Mesendoderm (in vitro differentiated cells): ENCODE measurements at places on chromosomes 1 and 21.

DNA sequence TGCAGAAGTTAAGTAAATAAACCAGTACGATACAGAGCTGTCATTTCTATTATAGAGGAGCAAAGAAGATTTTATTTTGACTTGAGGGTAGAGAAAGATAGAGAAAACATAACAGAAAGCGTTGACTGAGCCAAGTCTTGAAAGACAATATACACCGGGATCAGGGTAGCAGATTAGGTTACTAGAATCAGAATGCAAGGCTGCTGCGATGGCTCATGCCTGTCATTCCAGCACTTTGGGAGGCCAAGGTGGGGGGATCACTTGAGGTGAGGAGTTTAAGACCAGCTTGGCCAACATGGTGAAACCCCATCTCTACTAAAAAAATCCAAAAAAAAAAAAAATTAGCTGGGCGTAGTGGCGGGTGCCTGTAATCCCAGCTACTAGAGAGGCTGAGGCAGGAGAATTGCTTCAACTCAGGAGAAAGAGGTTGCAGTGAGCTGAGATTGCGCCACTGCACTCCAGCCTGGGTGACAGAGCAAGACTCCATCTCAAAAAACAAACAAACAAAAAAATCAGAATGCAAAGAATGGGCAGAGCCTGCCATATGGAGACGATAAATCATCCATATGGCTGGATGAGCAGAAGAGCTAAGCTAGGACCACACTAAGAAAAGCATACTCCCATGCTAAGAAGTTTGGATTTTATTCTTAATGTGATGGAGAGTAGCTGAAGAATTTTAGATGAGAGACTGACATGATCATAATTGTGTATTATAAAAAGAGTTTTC lies 9.9 kb upstream of the ABCD3 start:
- H3K27me3 ChIP-seq = no peaks in the 10 kb centered on the region
- DNase-seq = peak; percentile 26
- no peaks in the 10 kb centered on the region for H3K36me3 ChIP-seq
- H3K4me3 ChIP-seq = no peak overlapping the region
- no peak overlapping the region for H3K27ac ChIP-seq

- no peak overlapping the region for H3K4me3 ChIP-seq
Measured at GRCh38 chr21:38433471-38433870, 64.8 kb downstream of the ERG start.

GRCh38 chr1:81738875-81739274 lies 61.9 kb upstream of the ADGRL2 start:
- no peak overlapping the region for H3K4me3 ChIP-seq
- H3K27ac ChIP-seq = no peak overlapping the region
- DNase-seq = no peak

DNA sequence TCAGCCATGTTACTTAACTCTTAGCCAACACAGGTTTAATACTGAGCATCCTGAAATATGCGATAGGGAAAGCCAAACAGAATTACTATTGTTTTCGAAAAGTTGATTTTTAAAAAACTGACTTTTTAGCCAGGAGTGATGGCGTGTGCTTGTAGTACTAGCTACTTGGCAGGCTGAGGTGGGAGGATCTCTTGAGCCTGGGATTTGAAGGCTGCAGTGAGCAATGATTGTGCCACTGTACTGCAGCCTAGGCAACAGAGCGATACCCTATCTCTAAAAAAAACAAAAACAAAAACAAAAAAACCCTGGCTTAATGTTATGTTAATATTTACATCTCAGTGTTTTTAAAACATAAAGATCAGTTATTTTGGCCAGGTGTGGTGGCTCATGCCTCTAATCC lies 16.7 kb downstream of the NMNAT1 start:
- H3K27me3 ChIP-seq = no peaks in the 10 kb centered on the region
- H3K27ac ChIP-seq = no peak overlapping the region
- peaks cover 3% of the 10 kb centered on the region for H3K4me1 ChIP-seq
- no peaks in the 10 kb centered on the region for H3K36me3 ChIP-seq
- no peak for DNase-seq

GRCh38 chr1:240001177-240001740 lies 90.4 kb upstream of the FMN2 start:
- no peaks in the 10 kb centered on the region for H3K36me3 ChIP-seq
- H3K4me3 ChIP-seq = no peak overlapping the region
- H3K27me3 ChIP-seq = no peaks in the 10 kb centered on the region
- H3K27ac ChIP-seq = no peak overlapping the region
- no peaks in the 10 kb centered on the region for H3K4me1 ChIP-seq

DNA sequence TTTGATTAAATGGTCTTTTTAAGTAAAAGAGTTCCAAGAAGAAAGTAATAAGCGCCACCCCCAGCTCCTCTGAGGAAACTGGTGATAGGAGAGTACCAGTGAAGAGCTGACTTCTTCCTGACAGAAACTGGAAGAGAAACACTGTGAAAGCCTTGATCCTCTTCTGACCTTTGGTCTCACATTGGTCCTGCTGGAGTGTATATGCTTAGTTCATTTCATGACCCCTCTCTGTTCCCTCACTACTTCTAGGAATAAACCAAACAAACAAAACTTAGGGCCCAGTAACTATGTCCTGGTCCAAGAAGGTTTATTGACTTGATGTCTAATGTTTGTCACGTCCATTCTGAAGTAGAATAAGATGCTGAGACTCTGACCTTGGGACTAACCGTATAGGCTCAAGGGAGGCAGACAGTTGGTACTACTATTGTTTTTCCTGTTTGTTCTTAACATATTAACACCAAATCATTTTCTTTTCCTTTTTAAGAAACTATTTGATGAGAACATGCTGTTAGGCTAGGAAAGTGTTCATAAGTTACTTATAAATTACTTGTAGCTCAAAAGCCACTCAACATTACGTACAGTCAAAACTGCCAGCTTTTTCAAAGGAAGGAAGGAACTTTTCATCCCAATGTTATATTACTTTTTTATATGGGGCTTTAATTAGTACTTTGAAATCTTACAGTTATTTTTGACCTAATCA lies 57.9 kb downstream of the MIER1 start:
- peaks cover 3% of the 10 kb centered on the region for H3K36me3 ChIP-seq
- no peaks in the 10 kb centered on the region for H3K4me1 ChIP-seq
- no peak overlapping the region for H3K27ac ChIP-seq
- no peak for DNase-seq

GRCh38 chr1:63746129-63746864 lies 27.5 kb upstream of the ROR1 start:
- H3K27ac ChIP-seq = no peak overlapping the region
- no peak overlapping the region for H3K4me3 ChIP-seq
- peaks cover 6% of the 10 kb centered on the region for H3K4me1 ChIP-seq
- H3K36me3 ChIP-seq = no peaks in the 10 kb centered on the region
- H3K27me3 ChIP-seq = no peaks in the 10 kb centered on the region

GRCh38 chr21:46173573-46173972 lies 10.7 kb downstream of the SPATC1L start:
- H3K4me1 ChIP-seq = no peaks in the 10 kb centered on the region
- no peaks in the 10 kb centered on the region for H3K36me3 ChIP-seq
- no peak overlapping the region for H3K27ac ChIP-seq
- no peak overlapping the region for H3K4me3 ChIP-seq
- no peak for DNase-seq

GRCh38 chr1:231122143-231122542 lies 39.7 kb upstream of the TRIM67 start:
- H3K36me3 ChIP-seq = no peaks in the 10 kb centered on the region
- H3K4me3 ChIP-seq = no peak overlapping the region
- no peak overlapping the region for H3K27ac ChIP-seq
- H3K27me3 ChIP-seq = no peaks in the 10 kb centered on the region

- H3K27me3 ChIP-seq = no peaks in the 10 kb centered on the region
- H3K27ac ChIP-seq = no peak overlapping the region
- H3K36me3 ChIP-seq = peaks cover 8% of the 10 kb centered on the region
- H3K4me3 ChIP-seq = peak overlapping the region; percentile 68
- H3K4me1 ChIP-seq = peaks cover 2% of the 10 kb centered on the region
Measured at GRCh38 chr1:173478094-173478674, 1.0 kb downstream of the PRDX6 start.

DNA sequence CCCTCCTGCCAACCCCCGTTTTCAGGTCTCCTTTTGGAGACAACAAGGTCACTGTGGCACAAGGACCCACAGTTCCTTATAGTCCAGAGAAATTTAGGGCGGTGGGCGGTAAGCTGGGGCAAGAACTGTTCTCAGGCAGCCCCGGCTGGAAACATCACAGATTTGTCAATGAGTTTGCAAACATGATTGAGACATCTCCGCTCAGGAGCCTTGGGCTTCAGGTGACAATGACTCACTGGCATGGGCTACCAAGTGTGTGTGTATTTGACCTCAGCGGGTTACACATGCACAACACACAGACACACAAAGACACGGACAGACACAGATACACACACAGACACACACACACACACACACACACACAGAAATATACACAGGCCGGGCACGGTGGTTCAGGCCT lies 58.2 kb upstream of the ABCG1 start:
- no peak for DNase-seq
- no peak overlapping the region for H3K27ac ChIP-seq
- no peaks in the 10 kb centered on the region for H3K27me3 ChIP-seq
- no peaks in the 10 kb centered on the region for H3K36me3 ChIP-seq
- H3K4me3 ChIP-seq = no peak overlapping the region

DNA sequence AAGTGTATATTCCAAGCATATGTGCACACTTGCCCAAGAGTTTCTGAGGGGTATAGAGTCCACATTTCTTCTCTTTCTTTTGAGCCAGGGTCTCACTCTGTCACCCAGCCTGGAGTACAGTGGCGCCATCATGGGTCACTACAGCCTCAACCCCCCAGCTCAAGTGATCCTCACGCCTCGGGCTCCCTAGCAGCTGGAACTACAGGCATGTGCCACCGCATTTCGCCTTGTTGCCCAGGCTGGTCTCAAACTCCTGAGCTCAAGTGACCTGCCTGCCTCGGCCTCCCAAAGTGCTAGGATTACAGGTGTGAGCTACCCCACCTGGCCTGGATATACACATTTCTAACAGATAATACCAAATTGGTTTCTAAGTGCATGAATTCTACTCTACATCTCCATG lies 17.1 kb upstream of the SRP9 start:
- H3K4me1 ChIP-seq = peaks cover 3% of the 10 kb centered on the region
- no peak overlapping the region for H3K27ac ChIP-seq
- no peak overlapping the region for H3K4me3 ChIP-seq
- no peak for DNase-seq
- no peaks in the 10 kb centered on the region for H3K27me3 ChIP-seq
- no peaks in the 10 kb centered on the region for H3K36me3 ChIP-seq

GRCh38 chr1:15328351-15329103 lies 81.2 kb upstream of the EFHD2 start:
- no peak for DNase-seq
- no peak overlapping the region for H3K27ac ChIP-seq
- H3K27me3 ChIP-seq = no peaks in the 10 kb centered on the region
- no peaks in the 10 kb centered on the region for H3K4me1 ChIP-seq

- no peaks in the 10 kb centered on the region for H3K4me1 ChIP-seq
- no peak for DNase-seq
- no peaks in the 10 kb centered on the region for H3K27me3 ChIP-seq
- peaks cover 6% of the 10 kb centered on the region for H3K36me3 ChIP-seq
- no peak overlapping the region for H3K27ac ChIP-seq
- H3K4me3 ChIP-seq = no peak overlapping the region
Measured at GRCh38 chr21:45260191-45260825, 27.4 kb downstream of the POFUT2 start.

DNA sequence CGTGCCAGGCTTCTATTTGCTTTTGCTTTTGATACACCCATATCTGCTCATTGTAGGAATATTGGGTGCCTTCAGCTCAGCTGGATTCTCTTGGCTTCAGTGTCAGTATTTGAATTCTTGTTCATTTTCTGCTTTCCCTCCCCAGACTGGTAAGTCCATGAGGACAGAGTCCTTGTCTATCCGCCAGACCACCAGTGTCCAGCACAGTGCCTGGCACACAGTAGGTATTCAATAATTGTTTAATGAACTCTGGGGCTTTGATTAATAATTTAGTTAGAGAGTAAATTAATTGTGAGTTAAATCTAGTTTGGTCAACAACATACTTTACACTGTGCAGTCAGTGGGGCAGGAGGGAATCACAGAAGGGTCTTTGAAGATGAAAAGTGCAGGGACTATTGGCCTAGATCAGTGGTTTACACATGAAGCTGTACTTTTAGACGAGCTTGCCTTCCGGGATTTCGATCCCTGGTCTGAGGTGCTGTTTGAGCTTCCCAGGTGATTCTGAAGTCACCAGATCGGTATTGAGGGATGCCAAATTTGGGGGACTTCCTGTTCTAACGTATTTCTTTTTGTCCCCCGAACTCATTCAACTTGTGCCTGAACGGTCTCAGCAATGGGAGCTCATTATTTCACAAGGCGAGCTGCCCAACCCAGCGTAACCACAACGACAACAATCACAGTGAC lies 119.1 kb upstream of the JUN start:
- peaks cover 6% of the 10 kb centered on the region for H3K4me1 ChIP-seq

DNA sequence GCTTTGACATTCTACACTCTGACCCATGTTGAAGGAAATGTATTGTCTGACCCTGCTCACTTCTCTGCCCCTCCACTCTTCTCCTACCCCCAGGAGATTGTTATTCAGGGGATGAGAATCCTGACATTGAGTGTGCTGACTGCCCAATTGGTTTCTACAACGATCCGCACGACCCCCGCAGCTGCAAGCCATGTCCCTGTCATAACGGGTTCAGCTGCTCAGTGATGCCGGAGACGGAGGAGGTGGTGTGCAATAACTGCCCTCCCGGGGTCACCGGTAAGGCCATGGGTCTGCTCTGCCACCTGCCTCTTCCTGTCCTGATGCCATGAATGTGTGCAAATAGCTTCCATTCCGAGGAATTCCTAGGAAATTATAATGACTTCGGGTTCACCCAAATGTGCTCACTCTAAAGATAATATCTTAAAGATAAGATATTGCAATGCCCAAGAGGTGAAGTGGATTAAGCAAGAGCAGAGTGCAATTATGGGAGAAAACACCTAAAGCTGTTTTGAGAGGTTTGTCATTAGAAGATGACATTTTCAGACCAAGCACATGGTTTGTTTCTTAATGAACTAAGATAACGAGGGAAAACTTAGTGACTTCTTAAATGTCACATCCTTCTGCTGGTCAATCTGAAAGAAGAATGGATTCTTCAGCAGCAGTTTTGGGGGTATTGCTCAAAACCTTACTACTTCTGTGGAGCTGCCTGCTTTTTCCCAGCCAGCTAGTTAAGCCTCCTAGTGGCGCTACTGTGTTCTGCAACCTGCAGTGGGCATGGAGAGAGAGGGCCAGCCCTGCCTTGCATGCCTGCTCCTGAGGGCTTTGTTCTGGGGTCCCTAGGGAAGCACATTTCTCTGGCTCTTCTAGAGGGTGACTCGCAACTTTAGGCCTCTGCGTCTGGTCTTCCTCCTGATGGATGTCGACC lies 41.6 kb downstream of the LAMC2 start:
- H3K36me3 ChIP-seq = no peaks in the 10 kb centered on the region
- no peaks in the 10 kb centered on the region for H3K27me3 ChIP-seq
- no peak overlapping the region for H3K27ac ChIP-seq
- H3K4me3 ChIP-seq = no peak overlapping the region
- peak; percentile 74 for DNase-seq

DNA sequence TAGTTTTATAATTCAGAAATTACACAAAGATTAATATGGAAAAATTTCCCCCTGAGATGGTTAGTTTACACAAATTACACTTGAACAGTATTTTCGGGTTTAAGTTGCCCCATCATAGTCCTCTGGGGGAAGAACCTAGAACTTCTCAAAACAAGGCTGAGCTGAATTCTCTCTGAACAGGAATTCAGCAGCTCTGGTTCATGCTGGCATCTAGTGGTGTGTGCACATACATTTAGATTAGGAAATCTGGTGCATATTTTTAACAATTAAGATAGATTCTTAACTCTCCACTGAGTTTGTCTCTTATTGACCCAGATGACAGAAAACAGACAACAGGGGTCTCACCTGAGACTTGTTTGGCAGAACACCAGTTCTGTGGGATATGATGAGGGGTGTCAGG lies 410.7 kb downstream of the DSCAM start:
- no peak for DNase-seq
- no peaks in the 10 kb centered on the region for H3K36me3 ChIP-seq
- H3K4me3 ChIP-seq = no peak overlapping the region
- H3K4me1 ChIP-seq = no peaks in the 10 kb centered on the region
